ENCODE measurements at places on chromosomes 3 and 15.

GRCh38 chr3:150806185-150806835, 43.3 kb upstream of the SIAH2 start:
- DNase-seq: no peak

- no peak for DNase-seq
Observed at GRCh38 chr3:23669541-23670255, 136.1 kb upstream of the UBE2E1 start.

- DNase-seq: no peak
Observed at GRCh38 chr3:48587686-48588085, 7.4 kb downstream of the COL7A1 start.

GRCh38 chr3:102605153-102605552, 170.3 kb downstream of the ZPLD1 start:
- no peak for DNase-seq

DNA sequence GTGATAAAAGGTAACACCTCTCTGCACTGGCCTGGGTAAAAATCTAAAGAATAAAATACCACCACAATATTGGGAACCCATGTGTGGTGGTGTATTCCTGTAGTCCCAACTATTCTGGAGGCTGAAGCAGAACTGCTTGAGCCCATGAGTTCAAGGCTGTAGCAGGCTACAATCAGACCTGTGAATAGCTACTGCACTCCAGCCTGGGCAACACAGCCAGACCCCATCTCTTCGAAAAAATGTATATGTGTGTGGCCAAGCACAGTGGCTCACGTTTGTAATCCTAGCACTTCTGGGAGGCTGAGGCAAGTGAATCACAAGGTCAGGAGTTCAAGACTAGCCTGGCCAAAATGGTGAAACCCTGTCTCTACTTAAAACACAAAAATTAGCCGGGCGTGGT, 1.8 kb upstream of the RPL14 start:
- DNase-seq: no peak

GRCh38 chr3:133130168-133130567, 92.0 kb downstream of the TMEM108 start:
- DNase-seq: no peak

- no peak for DNase-seq
Observed at GRCh38 chr3:107001635-107002034, 375.6 kb upstream of the CCDC54 start.

GRCh38 chr15:56019060-56019793, 25.8 kb upstream of the NEDD4 start:
- DNase-seq: no peak

- DNase-seq: peak; percentile 10
Observed at GRCh38 chr3:169085827-169086226, 577.7 kb downstream of the MECOM start.

DNA sequence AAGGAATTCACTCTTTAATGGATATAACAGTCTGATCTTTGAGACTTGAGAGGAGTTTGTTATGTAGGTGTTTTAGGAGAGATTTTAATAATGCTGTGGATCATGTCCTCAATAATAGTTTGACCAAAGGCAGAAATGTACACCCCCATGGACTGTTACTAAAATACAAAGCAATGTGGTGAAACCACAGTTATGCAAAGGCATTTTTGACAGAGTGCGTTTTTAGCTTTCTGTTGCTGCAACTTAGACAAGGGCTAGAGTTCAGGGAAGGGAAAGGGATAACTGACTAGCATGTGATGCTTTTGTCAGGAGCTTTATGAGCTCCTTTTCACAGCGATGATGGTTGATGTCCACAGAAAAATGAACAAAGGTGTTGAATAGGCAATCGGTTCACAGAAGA, 3.6 kb upstream of the STARD5 start:
- no peak for DNase-seq

GRCh38 chr3:124207077-124207476, 215.2 kb upstream of the ROPN1 start:
- DNase-seq: no peak

DNA sequence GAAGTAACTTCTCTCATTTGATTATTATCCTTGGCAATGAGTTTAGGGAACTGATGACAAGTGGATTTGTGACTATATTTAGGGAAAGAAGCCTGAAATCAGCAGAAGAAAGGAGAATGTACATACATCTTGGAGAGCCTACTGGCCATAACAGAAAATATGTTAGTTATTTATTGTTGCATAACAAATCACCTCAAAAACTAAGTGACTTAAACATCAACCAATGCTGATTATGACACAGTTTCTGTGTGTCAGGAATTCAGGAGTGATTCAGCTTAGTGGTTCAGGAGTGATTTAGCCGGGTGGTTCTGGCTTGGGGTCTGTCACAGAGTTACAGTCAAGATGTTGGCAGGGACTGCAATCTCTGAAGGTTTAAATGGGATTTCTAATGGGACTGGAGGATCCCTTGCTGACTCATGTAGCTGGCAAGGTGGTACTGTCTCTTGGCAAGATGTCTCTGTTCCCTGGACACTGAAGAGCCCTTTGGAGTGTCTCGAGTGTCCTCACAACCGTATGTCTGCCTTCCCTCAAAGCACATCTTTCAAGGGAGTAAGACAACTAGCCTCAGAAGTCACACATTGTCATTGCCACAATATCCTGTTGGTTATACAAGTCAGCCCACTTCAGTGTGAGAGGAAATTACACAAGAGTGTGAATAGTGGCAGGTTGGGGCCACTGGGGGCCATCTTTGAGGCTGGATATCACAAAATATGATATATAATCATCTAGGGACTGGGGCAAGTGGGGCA, 248.9 kb downstream of the SV2B start:
- peak; percentile 81 for DNase-seq

DNA sequence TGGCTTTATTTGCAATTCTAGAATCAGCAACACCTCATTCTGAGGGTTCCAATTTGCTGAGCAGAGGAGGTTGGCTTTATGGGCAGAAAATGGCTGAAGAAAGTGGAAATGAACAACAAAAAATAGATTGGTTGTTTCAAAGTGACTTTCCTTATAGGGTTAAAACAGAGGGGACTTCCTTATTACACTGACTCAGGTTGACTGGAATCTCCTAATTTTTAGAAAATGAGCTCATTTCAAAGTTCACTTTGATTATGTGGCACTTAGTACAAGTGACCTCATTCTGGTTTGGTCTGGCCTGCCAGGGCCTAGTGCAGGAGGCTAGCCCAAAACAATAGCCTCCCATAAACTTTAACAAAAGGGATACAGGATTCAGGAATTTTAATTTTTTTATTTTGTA, 41.4 kb downstream of the NFKBIZ start:
- DNase-seq: no peak

- no peak for DNase-seq
Observed at GRCh38 chr3:108086653-108087052, 4.2 kb downstream of the CD47 start.

DNA sequence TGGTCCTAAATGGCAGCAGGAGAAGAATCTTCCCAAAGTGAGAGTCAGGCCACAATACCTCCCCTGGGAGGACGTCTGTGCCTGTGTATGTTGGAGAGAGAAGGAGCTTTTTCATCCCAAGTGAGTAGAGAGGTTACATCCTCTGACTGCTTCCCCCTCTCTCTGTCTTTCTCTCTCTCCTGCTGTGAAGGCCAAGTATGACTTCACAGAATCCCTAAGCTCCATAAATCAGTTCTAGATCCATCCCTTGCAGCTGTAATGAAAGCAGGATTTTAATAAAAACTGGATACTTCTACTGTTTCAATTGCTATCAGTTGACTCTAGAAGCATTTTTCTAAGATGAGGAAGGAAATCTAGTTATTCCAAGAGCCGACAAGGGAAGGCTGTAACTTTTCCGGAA, 389.1 kb upstream of the PROK2 start:
- DNase-seq: no peak

DNA sequence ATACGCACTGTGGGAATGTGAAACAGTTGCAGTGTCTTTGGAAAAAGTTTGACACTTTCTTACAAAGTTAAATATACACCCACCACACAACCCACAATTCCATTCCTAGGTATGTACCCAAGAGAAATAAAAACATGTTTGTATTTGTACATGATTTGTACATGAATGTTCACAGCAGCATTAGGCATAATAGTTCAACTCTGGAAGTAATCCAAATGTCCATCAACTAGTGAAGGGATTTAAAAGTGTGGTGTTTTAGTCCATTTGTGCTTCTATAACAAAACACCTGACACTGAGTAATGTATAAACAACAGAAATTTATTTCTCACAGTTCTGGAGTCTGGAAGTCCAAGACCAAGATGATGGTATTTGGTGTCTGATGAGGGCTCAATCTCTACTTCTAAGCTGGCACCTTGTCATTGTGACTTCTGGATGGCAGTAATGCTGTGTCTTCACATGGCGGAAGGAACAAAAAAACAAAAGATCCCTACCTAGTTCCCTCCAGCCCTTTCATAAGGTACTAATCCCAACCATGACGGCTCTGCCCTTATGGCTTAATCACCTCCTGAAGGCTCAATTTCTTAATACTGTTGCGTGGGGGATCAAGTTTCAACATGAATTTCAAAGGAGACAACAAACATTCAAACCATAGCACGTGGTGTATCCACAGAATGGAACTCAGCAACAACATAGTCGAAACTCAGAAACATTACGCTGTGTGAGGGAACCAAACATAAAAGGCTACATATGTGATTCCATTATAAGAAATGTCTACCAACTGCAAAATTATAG, 120.5 kb downstream of the AQP9 start:
- DNase-seq: no peak

DNA sequence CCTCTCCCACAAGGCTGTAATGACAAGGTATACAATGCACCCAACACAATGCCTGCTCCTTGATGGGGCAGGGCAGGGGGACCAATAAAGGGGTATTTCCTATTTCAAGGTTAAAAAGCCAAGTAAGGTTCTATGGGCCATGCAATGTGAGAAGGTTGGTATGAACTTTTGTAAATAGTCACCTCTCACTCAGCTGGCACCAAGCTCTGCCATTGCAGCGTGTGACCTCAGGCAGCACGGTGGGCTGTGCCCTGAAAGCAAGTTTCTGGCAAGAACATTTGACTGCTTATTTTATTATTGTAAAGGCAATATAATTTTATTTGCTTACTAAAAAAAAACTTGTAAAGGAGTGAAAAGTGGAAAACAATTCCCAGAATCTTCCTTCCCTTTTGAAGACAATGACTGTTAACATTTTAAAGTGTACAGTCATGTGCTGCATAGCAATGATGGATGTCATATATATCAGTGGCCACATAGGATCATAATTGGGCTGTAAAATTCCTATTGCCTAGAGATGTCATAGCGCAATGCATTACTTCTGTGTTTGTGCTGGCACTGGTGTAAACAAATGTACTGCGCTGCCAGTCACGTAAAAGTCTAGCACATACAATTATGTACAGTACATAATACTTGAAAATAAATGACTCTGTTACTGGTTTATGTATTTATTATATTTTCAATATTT, 167.3 kb upstream of the RORA start:
- DNase-seq: no peak

DNA sequence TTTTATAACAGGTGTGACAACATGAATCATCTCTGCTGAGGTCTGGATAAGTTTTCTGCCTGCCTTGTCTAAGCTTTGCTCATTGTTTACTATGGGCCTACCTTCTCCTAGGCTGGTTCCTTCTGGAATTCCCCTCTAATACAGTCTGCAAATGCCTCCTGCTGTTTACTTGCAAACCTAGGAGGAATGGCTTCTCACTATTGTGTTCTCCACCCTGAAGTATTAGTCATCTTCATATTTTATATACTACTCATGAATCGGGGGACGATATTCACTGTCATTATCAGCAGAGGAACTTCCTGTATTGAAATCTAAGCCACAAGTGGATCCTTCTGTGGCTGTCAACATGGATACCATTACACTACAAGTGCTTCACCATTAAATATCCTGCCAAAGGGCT, 154.8 kb downstream of the PLCL2 start:
- DNase-seq: peak; percentile 63

- DNase-seq: no peak
Observed at GRCh38 chr15:69921626-69922619, 175.8 kb downstream of the TLE3 start.

- DNase-seq: no peak
Observed at GRCh38 chr3:52005571-52005986, 9.9 kb upstream of the RPL29 start.

DNA sequence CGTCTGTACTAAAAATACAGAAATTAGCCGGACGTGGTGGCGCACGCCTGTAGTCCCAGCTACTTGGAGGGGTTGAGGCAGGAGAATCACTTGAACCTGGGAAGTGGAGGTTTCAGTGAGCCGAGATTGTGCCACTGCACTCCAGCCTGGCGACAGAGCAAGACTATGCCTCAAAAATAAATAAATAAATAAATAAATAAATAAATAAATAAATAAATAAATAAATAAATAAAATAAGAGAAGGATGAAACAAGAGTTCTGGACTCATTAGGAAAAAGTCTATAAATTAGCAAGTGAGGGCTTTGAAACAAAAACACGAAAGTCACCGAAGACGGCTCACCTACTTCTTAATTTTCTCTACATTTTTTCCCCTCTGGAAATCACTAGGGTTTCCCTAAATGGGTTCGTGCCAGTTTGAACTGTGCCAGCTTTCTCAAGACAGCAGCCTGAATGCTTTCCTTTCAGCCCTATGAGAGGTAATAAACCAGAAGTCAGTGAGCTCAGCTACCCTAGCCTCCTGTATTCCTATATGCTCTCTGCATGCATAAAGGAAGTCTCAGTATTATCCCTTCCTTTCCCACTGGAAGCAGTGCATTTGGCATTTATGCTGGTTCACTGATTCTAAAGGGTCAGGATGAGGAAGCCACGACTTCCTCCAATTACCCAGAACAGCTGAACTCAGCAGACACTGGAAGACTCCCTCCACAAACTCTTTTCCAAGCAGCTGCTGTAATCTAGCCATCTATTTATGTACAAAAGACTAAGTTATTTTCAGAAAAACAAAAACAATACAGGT, 266.9 kb downstream of the ZBBX start:
- DNase-seq: no peak

GRCh38 chr3:127589600-127590281, 792 bp downstream of the TPRA1 start:
- peak; percentile 40 for DNase-seq

DNA sequence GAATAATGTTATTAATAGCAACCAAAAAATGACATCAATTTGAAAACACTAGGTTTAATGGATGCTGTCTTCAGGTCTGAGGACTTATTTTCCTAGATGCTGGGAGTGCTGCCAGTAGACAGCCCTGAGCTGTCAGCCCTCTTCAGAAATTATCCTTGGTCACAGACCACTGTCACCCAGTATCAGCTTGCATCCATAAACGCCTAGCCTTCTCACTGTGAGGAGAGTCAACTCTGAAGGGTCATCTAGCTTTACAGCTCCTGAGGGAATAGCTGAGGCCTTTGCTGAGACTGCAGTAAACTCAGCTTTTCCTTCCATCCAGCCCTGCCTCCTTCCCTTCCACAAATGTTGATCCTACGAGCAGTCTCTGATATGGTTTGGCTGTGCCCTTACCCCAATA, 19.4 kb upstream of the MNS1 start:
- no peak for DNase-seq

DNA sequence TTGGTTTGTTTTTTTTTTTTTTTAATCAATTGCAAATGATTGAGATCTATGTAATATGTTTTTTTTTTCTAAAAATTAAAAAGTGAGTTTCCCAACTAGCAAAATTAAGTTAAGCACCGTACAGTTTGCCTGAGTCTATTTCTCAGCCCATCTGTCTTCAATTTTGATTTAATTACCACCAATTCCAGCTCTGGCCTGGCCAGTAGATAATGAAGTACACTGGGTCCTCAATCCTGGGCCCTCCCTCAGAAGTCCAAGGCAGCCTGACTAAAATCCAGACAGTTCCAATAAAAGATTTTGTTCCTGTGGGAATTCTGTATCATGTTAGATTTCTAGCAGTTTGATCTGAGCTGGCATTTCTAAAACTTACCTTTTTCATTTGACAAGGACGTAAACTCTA, 887.2 kb downstream of the NAALADL2 start:
- DNase-seq: no peak

Measured in hematopoietic multipotent progenitor cell treated with erythropoietin and hydrocortisone succinate and interleukin-3 and kit ligand, for 4 days (in vitro differentiated cells).